ENCODE measurements at places on chromosomes 2 and 18.

DNA sequence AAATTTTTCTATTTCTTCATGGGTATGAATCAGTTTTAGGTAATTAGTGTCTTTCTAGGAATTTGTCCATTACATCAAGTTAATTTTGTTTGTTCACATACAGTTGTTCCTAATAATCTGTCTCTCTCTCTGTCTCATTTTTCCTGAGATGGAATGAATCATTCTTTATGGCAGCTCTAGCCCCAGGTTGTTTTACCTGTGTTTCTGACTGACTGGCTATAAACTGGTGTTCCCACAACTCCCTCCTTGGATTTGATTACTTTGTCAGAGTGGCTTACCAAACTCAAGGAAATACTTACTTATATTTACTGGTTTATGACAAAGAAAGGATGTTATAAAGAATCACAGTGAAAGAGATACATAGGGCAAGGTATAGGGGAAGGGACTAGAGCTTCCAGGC lies 15.1 kb downstream of the ADNP2 start:
- DNase-seq, result no peak

GRCh38 chr2:26942543-26943295 lies 27.7 kb upstream of the MAPRE3 start:
- DNase-seq, result peak; percentile 32

GRCh38 chr2:224971214-224971613 lies 71.1 kb downstream of the DOCK10 start:
- DNase-seq, result no peak

DNA sequence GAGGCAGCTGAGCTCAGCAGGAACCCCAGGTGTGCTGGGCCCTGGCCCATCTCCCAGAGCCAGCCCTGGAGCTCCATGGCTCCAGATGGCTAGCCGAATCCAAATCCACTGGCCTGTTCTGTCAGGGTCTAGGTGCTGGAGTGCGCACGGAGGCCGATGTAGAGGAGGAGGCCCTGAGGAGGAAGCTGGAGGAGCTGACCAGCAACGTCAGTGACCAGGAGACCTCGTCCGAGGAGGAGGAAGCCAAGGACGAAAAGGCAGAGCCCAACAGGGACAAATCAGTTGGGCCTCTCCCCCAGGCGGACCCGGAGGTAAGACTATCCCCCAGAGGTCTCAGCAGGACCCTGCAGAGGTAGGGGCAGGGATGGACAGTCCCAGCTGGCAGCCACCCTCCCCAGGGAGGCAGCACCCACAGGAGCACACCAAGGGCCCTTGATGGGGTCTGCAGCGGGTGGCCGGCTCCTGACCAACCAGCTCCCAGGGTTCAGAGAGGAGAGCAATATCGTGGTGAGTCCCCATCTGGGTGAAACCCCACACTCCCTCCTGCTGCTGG lies 26.1 kb upstream of the PRLH start:
- no peak for DNase-seq

GRCh38 chr2:135820003-135820618 lies 16.9 kb downstream of the LCT start:
- DNase-seq, result no peak

- no peak for DNase-seq
Measured at GRCh38 chr2:112204411-112204810, 50.4 kb downstream of the ZC3H8 start.

DNA sequence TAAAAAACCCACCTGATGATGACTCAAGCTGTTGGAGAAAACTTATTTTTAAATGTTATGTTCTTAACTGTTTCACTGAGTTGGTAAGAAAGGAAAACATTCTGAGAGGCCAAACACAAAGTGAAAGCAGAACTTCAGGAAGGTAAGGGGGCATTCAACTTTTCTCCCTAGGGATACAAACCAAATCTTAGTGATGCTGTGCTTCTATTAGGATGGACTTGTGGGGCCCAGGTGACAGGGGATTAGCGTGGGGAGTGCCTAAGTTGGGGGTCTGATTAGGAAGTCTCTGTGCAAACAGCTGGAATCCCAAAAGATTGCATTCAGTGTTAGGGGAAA lies 18.5 kb downstream of the PDCL3 start:
- no peak for DNase-seq

DNA sequence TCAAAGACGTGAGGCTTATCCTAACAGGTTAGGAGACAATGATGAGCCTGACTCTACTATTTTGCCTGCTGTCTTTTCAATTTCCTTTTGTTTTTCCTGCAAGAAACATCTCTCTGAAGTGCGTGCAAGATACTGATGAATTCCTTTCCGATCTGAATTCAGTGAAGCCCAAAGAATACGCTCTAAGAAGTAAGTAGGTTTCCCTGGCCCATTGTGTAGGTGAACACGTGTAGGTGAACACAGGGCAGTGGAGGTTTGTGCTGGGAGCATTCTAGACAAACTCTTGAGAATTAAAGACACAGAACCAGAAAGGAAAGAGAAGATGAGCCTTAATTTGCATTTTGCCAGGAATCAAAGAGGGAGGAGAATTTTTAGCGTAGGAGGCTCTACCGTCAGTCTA lies 132.0 kb downstream of the ZNF532 start:
- DNase-seq, result no peak

DNA sequence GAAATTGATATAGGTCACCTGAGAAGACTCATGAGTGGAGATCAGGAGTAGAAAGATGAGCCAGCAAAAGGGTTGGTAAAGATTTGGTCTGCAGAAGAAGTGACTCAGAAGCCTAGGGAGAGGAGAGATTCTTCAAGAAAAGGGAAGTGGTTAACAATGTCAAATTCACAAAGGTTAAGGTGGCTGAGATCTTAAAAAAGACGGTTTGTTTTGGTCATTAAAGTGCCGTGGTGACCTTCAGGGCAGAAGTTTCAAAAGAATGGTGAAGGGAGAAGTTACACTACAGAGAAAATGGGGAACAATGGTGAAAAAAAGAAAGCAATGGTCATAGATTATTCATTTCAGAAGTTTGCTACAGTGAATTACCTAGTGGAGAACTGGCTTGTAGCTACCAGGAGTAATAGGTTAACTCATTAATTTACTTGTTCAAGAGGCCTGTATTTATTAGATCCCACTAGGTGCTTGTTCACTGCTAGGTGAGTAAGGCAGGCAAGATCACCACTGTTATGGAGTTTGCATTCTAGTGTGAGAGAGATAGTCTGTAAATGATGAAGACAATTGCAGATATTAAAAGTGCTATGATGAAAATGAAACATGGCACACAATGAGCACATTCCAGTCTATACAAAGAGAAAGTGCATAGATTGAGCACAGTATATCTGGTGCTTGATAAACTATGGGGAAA lies 43.0 kb downstream of the FBXO48 start:
- DNase-seq, result no peak

DNA sequence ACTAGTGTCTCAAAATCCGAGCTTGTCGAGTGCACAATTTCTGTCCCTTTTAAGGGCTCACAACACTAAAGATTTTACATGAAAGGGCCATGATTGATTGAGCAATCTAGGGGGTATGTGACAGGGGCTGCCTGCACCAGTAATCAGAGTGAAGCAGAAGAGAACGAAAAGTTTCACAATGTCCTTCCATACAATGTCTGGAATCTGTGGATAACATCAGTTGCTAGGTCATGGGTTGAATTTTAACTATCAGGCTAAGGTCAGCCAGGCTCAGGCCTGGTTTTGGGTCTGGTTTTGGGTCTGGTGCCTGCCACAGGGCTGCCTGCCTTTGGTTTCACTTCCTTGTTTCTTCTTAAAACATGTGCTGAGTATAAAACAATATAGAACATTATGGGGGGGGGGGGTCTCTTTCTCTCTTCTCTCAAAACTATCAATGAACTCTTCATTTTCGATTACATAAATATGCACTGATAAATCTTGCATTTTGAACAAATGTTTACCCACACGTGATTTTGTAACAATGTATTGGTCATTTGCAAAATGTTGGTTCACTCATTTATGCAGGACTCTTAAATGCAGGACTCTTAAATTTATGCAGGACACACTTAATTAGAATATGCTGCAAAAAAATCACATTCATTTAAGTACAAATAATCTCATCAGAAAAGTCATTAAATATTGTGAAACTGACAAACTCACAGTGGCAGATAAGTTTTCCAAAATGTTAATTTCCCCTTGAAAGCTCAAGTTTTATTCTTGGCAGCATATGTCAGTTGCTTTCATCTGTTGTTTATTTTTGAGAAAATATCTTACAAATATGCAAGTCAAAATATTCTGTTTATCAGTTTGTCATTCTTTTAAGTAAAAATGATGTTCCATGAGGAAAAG lies 290.5 kb upstream of the KYNU start:
- no peak for DNase-seq

GRCh38 chr2:56449002-56449431 lies 265.2 kb downstream of the CCDC85A start:
- DNase-seq, result no peak

- DNase-seq, result no peak
Measured at GRCh38 chr2:19800796-19801195, 101.0 kb downstream of the TTC32 start.

- DNase-seq, result no peak
Measured at GRCh38 chr2:159202568-159203071, 83.9 kb downstream of the WDSUB1 start.

DNA sequence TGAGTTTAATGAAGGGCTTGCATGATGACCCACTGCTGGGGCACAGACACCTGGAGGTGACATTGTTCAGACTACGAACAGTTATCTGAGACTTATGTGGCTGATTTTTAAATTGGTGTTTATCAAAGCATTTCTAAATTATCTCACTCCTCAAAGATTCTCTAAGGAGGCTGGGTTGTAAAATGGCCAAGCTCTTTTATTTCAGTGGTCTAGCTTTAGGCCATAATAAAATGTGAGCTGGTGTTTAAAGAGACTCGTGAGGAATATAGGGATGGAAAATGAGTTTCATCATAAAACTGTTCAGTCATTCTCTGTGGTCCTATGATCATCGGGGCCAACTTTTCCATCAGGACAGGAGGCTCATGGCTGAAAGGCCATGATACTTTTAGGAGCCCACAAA lies 93.4 kb downstream of the SPP2 start:
- no peak for DNase-seq

GRCh38 chr2:226705133-226705886 lies 94.3 kb downstream of the IRS1 start:
- DNase-seq, result no peak

GRCh38 chr18:47558110-47558750 lies 306.8 kb upstream of the SKOR2 start:
- DNase-seq, result no peak

- DNase-seq, result no peak
Measured at GRCh38 chr2:2018713-2019410, 274.5 kb upstream of the PXDN start.

GRCh38 chr2:64186699-64187605 lies 42.7 kb upstream of the PELI1 start:
- DNase-seq, result no peak

- no peak for DNase-seq
Measured at GRCh38 chr2:213422211-213422610, 137.9 kb downstream of the SPAG16 start.

DNA sequence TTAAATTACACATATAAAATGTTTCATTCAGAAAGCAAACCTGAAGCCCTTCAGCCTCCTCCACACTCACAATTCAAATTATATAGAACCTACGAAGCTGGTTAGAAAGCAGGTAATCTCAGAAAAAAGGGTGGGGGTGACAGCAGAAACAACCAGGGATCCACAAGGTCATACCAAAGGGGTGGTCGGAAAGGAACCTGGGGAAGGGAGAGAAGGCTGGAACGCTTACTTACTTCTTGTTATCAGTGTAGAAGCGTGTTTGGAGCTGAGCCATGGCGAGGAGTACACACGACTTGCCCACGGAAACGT lies 316 bp downstream of the WDR12 start:
- DNase-seq, result no peak

- DNase-seq, result no peak
Measured at GRCh38 chr2:216645636-216645950, 12.4 kb downstream of the IGFBP2 start.

GRCh38 chr2:33496726-33497125 lies 20.3 kb downstream of the RASGRP3 start:
- no peak for DNase-seq

DNA sequence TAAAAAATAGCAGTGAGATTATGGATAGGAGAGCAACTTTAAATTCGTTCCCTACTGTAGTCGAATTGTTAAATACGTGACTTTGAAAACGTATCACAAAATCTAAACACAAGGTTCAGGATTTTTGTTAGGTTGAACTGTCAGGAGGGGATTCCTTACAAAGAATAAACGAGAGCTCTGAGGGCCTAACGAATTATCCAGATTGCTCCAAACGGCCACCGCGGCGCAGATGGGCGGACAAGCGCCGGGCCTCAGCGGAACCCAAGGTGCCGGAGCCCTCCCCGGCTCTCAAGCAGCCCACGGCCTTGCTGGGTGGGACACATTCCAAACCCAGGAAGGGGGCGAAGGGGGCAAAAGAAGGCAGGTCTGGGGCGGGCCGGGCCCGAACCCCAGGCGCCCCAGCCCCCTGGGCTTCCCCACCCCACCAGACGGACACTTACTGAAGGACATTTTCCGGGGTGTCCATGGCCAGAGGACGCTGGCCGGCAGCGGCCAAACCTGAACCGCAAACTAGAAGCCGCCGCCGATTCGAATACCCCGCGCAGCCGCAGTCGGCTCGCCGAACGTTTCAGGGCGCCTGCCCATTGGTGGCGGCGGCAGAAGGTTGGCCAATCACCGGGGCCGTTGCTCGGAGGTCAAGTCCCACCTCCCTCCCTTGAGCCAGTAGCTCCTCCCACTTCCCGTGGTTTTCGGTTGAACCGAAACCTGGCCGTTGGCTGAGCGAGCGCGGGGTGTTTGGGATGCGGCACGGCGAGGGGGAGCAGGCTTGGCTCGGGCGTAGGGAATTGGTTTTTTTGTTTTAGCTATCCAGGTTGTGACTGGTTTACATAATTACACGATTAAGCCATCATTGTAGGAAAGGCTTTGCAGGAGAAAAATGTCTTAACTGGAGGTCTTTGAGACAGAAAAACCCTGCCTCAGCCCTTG lies at the start of gene BUB1:
Gene BUB1 (minus strand): TSS at position 534 of the 927 bp plus-strand sequence. CDS start 68 bp downstream, at position 466.
- peak; percentile 75 for DNase-seq

DNA sequence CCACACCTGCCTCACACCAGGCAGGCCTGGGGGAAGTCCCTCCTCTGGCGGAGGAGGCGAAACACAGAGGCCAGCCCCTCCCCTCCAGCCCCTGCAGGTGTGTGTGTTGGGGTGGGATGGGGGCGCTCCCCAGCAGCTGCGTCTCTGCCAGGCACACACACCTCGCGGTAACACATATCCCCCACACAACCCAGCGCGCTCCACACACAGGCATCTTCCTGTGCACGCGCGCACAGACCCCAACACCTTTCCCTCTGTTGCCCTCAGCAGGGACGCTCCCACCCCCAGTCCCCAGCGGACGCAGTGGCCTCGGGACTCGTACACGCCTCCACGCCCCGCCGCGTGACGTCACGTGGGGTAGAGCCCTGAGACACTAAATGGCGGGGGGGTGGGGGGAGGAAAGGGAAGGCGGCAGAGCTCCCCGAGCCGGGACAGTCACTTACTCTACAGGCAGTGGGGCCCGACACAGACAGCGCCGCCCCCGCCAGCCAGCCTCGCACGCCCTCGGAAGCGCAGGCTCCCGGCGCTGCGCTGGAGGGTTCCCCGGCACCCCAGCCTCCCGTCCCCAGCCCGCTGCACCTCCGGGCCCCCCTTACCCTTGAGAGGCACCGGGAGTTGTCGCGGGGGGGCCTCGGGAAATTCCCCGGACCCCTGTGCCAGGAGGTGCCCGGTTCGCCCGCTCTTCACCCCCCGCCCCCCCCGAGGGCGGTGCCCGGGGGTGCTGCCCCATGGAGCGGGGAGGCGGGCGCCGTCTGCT lies at the start of gene WNT10A:
Gene WNT10A (plus strand): TSS at position 751 of the 757 bp plus-strand sequence. CDS start 144 bp downstream, outside the sequence.
- no peak for DNase-seq

GRCh38 chr2:5188636-5189035 lies 503.5 kb upstream of the SOX11 start:
- DNase-seq, result no peak
